Sciatic nerve (tissue), 2 donors: ENCODE measurements at places on chromosomes 11 and 22.

GRCh38 chr11:108340973-108341372 lies 118.1 kb downstream of the ATM start:
- no peak for DNase-seq

DNA sequence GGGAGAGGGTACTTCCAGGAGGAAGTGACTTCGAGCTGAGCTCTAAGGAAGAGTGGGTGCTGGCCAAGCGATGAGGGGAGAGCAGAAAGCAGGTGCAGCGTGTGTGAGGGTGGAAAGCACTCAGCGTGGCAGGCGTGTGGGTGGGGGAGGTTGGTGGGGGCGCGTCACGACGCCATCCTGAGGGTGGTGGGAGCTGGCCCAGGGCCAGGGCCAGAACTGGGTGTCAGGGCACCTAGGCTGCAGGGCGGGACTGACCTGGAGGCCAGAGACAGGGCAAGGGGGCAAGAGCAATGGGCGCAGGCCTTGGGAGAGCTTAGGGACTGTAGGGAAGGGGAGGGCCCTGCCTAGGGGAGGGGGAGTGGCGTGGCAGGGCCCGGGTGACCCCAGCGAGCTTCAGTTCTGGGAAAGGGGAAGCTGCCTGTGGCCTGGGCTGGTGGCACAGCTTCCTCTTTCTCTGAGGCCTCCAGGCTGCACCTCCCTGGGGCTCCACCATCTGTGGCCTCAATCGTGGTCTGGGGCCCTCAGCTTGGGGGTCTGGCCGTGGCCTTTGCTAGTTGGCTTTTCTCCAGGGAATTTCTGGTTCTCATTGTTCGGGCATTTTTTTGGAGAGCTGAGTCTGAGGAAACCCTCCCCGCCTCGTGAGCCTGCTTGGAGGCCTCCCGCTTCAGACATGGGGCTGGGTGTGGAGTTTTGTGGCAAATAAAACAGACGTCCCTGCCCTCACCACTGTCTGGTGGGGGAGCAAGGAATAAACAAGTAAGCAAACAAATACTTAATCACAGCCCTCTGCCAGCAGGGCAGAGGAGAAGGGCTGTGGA lies 8.9 kb downstream of the RELT start:
- DNase-seq: peak; percentile 81

- no peak for DNase-seq
These were observed 88.1 kb downstream of the XRRA1 start for GRCh38 chr11:74860743-74861142.

DNA sequence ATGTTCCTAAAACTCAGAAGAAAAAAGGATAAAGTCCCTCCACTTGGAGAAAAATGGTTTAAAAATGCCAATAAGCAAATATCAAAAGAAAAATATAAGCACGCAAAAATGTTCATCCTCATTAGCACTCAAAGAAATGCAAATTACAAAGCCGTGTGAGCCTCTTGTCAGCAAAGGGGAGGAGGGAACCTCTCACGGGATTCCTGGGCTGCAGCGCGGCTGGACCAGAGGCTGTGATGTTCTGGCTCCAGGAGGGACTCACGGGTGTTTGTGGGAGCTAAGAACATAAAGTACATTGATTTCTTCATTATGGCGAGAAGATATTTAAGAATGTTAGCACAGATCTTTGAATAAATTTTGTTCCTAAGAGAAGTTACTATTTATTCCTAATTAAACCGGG lies 1451.2 kb downstream of the BRD1 start:
- peak; percentile 7 for DNase-seq

GRCh38 chr22:47994601-47995263 lies 1232.3 kb downstream of the TBC1D22A start:
- no peak for DNase-seq

GRCh38 chr11:124897674-124898262 lies at the start of gene ROBO4:
Gene ROBO4 (minus strand): TSS chr11:124897865. CDS start chr11:124897795, 70 bp downstream.
- DNase-seq: no peak

- no peak for DNase-seq
These were observed 34.2 kb downstream of the DNHD1 start for GRCh38 chr11:6531267-6531752.
